ENCODE measurements at places on chromosomes 1 and 21. TPM values are rescaled to one million over a fixed set of nuclear protein-coding genes. Genes with fewer than 3 reads are reported as not detected.

DNA sequence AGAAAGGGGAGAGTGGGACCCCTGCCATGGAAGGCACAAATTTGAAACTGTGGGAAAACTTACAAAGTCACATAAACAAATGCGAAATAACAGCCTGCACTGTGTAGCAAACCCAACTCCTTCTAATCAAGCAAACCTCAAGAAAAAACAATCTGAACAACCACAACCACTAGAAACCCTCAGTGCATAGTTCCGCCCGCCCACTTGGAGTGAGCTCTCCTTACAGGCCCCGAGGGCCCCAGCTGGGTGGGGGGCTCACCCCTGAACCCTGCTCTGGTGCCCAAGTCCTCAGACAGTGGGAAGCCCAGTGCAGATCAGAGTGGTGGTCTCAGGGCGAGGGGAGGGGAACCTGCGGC is 931 bp upstream of the MXRA8 start:
- no peak for DNase-seq

SPRR3 gene
- total RNA-seq: 0.57 TPM

SEC16B gene
- 2.0 TPM for total RNA-seq

HPDL gene
- 12.7 TPM for total RNA-seq

DNA sequence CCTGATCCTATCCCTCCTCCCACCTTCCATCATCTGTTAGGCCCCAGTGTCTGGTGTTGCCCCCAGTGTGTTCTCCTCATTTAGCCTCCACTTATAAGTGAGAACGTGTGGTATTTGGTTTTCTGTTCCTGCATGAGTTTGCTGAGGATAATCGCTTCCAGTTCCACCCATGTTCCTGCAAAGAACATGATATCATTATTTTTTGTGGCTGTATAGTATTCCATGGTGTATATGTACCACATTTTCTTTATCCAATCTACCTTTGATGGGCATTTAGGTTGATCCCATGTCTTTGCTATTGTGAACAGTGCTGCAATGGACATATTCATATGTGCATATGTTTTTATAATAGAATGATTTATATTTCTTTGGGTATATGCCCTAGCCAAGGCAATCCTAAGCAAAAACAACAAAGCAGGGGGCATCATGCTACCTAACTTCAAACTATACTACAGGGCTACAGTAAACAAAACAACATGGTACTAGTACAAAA is 142.9 kb downstream of the TNFSF18 start:
- no peak for DNase-seq

DNA sequence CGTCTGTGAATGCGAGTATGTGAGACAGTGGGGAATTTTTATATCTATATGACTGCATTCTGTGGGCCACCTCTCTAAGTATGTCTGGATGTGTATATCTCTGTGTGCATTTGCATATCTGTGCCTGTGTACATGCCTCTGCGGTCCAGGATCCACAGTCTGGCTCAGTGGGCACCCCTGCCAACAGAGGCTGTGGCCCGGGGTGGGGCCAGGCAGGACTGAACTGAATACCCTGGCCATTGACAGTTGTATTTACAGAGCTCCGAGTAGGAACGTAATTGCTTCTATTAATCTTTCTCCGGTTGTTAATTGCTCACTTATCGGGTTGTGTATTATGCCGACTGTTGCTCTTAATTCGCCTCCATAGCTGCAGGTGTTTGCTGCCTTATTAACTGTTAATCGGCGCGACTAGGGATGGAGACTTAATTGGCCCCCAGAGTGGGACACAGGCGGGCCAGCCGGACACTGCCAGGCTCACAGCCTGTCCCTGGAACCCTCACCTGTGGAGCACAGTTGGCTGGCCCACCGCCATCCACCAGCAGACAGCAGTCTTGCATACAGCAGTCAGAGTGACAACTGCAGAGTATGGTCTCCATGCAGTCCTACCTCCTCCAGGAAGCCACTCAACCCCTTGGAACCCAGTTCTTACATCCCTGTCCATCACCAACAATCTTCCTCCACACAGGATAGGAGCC is 22.4 kb upstream of the ADGRB2 start:
- no peak for DNase-seq

All from PC-9 (cell line).